ENCODE measurements at places on chromosomes 6 and 20.

GRCh38 chr6:7897461-7898192, 13.0 kb downstream of the TXNDC5 start:
- DNase-seq = no peak

GRCh38 chr6:150363733-150364132, 5.1 kb upstream of the IYD start:
- no peak for DNase-seq

DNA sequence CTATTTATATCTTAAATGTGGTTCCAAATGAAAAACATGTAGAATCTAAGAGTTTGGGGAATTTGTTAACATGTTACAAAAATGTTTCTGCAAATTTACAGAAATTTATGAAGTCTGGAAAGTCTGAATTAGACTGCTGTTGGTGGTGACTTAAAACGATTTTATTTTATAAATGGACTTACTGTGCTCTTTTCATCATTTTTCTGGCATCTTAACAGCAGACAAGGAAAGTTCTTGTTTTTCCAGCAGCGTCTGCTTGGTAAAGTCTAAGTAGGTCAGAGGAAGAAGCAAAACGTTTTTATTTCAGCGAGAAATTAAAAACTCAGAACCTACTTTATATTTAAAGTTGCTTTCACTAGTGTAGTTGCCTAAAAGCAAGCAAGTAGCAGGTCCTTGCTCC, 48.6 kb upstream of the COL9A1 start:
- DNase-seq = no peak

DNA sequence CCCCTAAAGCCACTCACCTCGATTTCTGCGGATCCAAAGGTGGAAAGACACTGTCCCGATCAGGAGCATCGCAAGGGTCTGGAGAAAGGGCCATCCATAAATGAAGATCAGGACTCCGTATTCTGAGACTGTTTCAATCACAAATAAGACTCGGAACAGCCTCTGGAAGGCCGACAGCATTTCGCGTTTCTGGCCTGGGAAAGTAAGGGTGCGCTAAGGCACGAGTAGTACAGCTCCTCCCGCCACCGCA, 44.6 kb downstream of the DPPA5 start:
- DNase-seq = no peak

DNA sequence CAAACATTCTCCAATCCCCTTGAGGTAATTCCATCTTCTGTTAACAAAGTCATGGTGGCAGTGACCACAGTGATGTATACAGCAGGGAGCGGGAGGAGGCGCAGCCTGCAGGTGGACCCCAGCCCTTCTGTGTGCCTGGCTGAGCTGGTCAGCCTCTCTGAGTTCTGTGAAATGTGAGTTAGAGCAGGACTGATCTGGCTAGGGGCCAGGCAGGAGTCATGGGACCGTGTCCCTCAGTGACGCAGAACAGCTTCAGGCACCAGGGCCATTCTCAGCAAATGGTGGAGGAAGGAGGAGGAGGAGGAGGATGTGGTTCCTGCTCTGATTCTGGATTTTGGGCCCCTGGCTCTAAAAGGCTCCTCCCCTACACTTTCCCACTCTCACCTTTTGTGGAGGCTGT, 6.9 kb downstream of the PHACTR3 start:
- DNase-seq = no peak

Measured in NCI-H2081 treated with DMSO at 0.1 percent for 48 hours (cell line).